ENCODE measurements at places on chromosomes 11 and 22. TPM values are rescaled to one million over a fixed set of nuclear protein-coding genes. Genes with fewer than 3 reads are reported as not detected.

GRCh38 chr11:128298271-128298670 lies 289.1 kb downstream of the ETS1 start:
- no peaks in the 10 kb centered on the region for H3K4me1 ChIP-seq
- no peak for DNase-seq
- H3K27me3 ChIP-seq: no peaks in the 10 kb centered on the region
- H3K4me3 ChIP-seq: no peak overlapping the region
- no peaks in the 10 kb centered on the region for H3K36me3 ChIP-seq

DNA sequence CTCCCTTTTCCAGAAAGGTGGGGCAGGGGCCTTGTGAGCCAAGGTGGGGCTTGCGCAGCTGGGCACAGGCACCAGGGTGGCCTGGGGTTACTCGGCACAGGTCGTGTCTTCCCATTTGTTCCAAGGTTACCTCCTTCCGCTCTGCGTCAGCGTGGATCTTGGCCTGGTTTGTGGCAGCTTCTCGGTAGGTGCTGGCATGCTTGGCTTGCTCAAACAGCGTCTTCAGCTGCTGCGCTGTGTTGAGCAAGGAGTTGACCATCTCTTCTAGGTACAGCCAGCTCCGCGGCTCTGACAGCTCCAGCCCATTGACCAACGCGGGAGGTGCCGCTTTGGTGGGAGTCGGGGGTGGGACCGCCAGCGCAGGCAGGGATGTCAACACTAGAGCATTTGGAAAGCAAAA lies 20.6 kb downstream of the DEAF1 start:
- no peaks in the 10 kb centered on the region for H3K27me3 ChIP-seq
- H3K4me3 ChIP-seq: no peak overlapping the region
- no peak overlapping the region for H3K27ac ChIP-seq
- DNase-seq: no peak

DNA sequence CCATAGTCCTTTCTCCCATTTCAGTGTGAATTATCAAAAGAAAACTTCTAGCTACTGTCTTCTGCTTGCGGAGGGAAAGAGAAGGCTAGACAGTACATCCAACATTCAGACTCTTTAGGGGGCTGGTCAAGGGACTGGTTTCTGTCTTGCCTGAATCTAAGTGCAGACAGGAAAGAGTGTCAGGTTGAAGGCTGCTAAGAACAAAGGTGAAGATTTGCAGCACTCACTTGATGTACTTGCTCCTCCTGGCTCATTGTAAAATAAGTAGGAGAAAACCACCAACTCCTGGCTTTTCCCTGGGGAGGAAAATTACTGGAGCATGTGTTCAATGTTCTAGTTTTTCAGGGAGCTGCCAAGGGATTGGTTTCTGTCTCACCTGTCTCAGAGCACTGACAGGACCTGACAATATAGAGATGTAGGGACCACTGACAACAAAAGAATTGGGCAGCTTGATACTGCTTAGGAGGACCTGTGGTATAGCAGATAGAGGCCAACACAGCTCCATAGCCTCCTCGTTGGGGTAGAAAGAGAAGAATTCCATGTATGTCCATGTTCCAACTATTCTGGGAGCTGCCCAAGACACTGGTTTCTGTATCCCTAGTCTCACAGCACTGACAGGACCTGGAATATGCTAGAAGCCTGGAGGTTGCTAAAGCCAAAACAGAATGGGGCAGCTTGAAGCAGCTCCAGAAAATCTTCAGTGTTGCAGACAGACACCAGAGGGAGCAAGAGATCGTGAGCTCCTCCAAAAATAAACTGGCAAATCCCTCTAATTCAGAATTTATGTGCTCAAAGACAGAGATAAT lies 39.7 kb upstream of the MMP12 start:
- no peaks in the 10 kb centered on the region for H3K27me3 ChIP-seq
- no peak overlapping the region for H3K4me3 ChIP-seq
- no peaks in the 10 kb centered on the region for H3K36me3 ChIP-seq
- no peak for DNase-seq
- no peak overlapping the region for H3K27ac ChIP-seq
- H3K4me1 ChIP-seq: no peaks in the 10 kb centered on the region

DNA sequence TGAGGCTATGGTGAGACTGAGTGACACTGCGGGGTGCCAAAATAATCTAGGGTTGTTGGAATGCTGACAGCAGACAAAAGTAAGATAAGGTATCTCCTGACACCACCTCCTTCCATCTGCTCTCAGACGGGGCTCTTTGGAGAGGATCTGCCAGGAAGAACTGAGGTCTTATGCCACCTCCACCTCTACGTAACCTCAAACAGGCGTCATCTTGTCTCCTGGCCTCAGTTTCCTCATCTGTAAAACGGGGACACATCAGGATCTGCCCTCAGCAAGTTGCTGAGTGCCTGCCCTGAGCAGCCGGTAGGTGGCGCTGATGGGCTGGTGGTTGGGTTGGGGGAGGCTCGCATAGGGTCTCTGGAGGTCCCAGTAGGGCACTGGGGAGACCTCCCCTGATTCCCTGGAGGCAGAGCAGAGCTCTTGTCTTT lies 1.7 kb upstream of the MYEOV start:
- H3K4me3 ChIP-seq: no peak overlapping the region
- no peaks in the 10 kb centered on the region for H3K36me3 ChIP-seq
- no peaks in the 10 kb centered on the region for H3K27me3 ChIP-seq

- no peaks in the 10 kb centered on the region for H3K27me3 ChIP-seq
- H3K4me1 ChIP-seq: no peaks in the 10 kb centered on the region
- no peaks in the 10 kb centered on the region for H3K36me3 ChIP-seq
- H3K4me3 ChIP-seq: no peak overlapping the region
These were observed 247.6 kb downstream of the ETS1 start for GRCh38 chr11:128339792-128340191.

DNA sequence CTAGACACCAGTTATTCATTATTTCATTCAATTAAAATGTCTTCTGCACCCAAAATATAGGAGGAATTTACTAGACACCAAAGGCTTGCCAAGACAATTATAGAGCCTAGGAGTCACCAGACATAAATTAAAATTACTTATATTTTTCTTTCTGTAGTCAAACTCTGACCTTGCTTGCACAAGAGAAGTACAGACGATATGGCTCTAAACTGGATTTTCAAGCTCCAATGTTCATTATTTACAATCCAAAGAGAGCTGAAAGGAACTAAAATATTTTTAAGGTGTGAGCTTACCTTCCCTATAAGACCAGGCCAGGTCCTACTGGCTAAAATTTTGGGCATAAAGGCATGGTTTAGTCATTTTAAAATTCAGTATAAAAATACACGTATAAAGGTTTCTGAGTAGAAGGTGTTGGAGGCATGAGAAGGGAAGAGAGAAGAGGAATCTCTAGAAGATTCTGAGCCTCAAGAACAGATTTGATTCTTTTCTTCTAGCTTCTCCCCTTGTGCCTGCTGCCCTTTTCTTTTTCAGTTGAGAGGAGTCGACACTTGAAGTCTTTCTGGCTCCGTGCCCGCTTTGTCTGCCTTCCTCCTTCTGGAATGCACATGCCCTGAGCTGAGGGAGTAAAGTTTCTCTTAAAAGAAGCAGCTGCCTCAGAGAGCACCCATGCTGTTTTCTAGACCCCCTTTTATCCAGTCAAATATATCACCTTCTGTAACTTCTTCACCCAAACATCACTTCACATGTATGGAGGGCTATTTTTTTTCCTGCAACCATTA lies 13.5 kb downstream of the C11orf97 start:
- peak; percentile 80 for DNase-seq
- no peak overlapping the region for H3K4me3 ChIP-seq
- H3K36me3 ChIP-seq: no peaks in the 10 kb centered on the region
- H3K4me1 ChIP-seq: peaks cover 5% of the 10 kb centered on the region

GRCh38 chr11:93652161-93652597 lies 9.3 kb upstream of the CEP295 start:
- no peaks in the 10 kb centered on the region for H3K36me3 ChIP-seq
- no peak for DNase-seq
- no peaks in the 10 kb centered on the region for H3K4me1 ChIP-seq
- H3K27ac ChIP-seq: no peak overlapping the region
- no peaks in the 10 kb centered on the region for H3K27me3 ChIP-seq
- no peak overlapping the region for H3K4me3 ChIP-seq

DNA sequence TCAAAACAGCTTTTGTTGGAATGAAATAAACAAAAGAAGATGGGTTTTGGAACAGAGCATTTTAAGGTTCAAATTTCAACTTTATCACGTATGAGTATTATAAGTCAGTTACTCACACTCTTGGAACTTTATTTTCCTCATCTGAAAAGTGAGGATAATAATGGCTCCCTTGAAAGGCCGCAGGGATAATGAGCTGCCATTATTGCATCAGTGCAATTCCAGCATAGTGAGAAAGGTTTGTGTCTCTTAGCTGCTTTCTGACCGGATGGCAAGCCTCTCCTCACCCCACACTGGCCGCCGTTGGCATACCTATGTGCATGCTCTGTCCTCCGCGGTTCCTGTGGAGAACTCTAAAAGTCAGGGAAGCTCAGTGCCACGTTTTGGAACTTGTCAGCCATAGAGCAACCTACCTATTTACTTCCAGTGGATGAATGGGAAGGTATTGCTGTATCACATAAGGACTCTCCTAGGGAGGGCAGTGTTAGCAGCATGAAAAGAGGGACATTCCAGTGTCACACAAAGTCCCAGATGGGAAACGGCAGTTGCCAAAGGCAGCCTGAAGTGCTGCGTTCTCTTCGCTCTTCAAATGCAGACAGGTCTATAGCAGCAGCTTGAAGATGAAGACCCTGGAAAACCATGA lies 368.9 kb downstream of the NTM start:
- H3K27ac ChIP-seq: no peak overlapping the region
- no peaks in the 10 kb centered on the region for H3K4me1 ChIP-seq
- no peak for DNase-seq
- no peaks in the 10 kb centered on the region for H3K27me3 ChIP-seq

GRCh38 chr11:77167111-77167626 lies 39.1 kb downstream of the MYO7A start:
- no peaks in the 10 kb centered on the region for H3K27me3 ChIP-seq
- H3K27ac ChIP-seq: no peak overlapping the region
- no peaks in the 10 kb centered on the region for H3K36me3 ChIP-seq
- peak; percentile 19 for DNase-seq

DNA sequence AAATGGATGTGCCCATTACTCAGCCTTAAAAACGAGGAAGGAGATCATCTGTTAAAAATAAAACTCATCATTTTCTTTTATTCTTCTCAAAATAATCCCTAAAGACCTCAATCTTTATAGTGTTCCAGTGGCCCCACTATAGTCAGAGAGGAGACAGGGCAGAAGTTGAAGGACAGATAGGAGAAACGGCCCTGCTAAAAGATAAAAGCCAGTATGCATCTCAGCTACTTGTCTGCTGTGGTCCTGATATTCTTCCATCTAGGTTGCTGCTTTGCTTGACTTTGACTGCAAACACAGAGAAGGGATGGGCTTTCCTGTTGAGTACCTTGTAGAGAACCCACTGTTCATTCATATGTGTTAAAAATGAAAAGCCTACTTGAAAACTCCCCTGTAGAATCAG lies 31.4 kb downstream of the NF2 start:
- no peak for DNase-seq
- no peaks in the 10 kb centered on the region for H3K36me3 ChIP-seq
- no peaks in the 10 kb centered on the region for H3K27me3 ChIP-seq
- peaks cover 2% of the 10 kb centered on the region for H3K4me1 ChIP-seq
- no peak overlapping the region for H3K27ac ChIP-seq

- H3K4me1 ChIP-seq: no peaks in the 10 kb centered on the region
- H3K27ac ChIP-seq: no peak overlapping the region
- H3K36me3 ChIP-seq: no peaks in the 10 kb centered on the region
- no peak for DNase-seq
These were observed 8.3 kb downstream of the MUC2 start for GRCh38 chr11:1082728-1083620.

DNA sequence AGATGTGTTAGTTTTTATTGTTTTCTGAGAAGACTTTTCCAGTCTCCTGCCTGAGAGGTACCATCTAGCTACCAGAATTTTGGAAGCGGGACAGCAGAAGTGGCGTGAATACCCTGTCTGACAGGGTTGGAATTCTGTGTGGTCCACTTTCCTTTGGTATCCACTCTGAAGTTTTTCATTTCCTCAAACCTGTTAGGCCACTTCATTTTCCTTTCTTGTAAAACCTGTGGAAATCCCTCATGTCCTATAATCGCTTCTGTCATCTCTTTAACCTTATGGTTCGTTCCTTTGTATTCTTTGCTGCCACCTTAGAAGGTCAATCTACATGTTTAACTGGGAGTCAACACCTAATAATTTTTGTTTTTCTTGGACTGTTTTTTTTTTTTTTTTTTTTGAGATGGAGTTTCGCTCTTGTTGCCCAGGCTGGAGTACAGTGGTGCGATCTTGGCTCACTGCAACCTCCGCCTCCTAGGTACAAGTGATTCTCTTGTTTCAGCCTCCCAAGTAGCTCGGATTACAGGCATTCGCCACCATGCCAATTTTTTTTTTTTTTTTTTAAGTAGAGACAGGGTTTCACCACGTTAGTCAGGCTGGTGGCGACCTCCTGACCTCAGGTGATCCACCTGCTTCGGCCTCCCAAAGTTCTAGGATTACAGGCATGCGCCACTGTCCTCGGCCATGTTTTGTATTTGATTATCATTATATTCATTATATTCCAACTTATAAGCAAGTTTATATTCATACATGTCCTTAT lies 7.1 kb downstream of the SFI1 start:
- DNase-seq: no peak
- H3K4me3 ChIP-seq: no peak overlapping the region
- H3K36me3 ChIP-seq: no peaks in the 10 kb centered on the region
- no peaks in the 10 kb centered on the region for H3K27me3 ChIP-seq
- H3K4me1 ChIP-seq: no peaks in the 10 kb centered on the region

C11orf86 gene
- total RNA-seq: not detected

SYCE3 gene
- total RNA-seq: not detected

ZC3H7B gene
- 20.9 TPM for total RNA-seq

DDI1 gene
- total RNA-seq: not detected

BIK gene
- 0.98 TPM for total RNA-seq

TMEM86A gene
- 2.7 TPM for total RNA-seq
